ENCODE measurements at places on chromosomes 5 and 9.

DNA sequence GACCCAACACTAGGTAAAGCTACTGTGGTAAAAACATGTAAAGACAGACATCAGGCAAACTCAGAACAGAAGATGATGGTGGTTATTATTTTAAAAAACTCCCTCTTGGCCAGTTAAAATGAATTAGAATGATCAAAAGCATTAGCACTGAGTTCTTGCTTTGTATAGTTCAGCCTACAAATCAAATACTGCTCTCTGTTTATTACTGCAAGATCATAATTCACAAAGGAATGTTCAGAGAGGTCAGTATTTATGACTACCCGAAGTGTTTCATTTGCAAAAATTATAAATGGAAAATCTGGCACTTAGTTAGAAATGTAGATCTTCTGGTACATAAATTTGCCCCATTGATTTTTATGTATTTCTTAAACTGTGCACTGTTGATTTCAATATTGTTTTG is 140.3 kb upstream of the PPP2R2B start:
- DNase-seq, result no peak

DNA sequence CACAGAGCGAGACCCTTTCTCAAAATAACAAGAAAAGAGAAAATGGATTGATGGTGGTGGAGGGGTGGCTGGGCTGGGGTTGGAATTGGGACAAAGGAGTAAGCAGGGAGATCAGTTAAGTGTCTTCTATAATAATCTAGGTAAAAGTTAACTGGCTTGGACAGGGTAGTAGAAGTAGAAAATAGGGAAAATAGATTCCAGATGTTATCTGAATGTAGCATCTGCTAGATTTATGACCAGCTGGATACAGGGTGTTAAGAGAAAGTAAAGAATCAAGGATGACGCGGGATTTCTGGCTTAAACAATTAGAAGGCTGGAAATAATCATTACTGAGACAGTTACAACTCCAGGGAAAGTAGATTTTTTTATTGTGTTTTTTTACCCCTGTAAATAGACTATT is 13.0 kb downstream of the PPP6C start:
- DNase-seq, result no peak

DNA sequence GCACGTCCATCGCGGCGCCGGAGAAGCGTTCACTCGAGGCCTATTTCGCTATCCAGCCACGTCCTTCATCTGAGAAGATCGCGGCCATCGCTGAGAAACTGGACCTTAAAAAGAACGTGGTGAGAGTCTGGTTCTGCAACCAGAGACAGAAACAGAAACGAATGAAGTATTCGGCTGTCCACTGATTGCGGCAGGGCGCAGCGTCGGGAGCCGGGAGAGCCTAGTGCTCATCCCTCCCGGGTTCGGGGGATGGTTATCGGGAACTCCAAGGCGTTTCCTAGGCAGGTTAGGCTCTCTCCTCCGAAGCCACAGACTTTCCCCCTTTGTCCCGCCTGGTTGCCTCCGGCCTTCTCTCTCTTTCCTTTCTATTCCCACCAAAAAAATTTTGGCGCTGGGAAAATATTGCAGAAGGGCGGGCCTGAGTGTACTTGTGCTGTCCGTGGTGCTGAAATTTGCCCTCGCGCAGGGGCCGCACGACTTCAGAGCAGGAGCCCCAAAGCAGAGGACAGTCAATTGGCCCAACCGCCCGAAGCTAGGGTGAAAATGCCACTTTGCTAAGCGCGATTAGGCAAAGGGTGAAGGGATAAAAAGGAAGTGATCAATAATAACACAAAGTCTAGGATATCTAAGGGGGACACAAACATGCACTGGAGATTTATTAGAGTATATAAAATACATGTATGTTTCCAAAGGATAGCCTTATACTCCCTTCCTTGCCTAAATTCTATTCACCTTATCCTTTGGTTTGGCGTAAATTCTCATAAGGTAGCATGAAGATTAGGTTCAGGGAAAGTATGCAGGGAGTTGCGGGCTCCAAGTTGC is 1.8 kb downstream of the POU4F3 start:
- DNase-seq, result no peak

- DNase-seq, result no peak
These were observed 41.2 kb upstream of the SPRY4 start for GRCh38 chr5:142366007-142366406.

DNA sequence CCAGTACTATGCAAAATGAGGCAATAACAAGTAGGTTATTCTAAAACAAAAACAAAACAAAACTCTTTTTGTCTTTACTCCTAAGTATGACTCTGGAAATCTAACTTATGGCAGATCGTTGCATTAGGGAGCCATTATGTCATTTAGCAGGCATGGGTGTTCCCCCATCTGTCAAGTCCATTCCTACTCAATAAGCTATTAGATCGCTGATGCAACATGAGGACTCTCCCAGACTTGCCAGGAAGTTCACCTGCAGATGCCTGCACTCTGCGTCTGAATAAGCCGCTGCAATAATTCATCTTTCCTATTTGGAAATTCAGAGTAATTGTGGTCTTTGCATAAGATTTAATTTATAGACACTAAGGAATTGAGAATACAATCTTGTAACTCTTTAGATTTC is 585.0 kb downstream of the KIF4B start:
- DNase-seq, result no peak

GRCh38 chr5:55406292-55406691 is 98.5 kb downstream of the MTREX start:
- no peak for DNase-seq

- no peak for DNase-seq
These were observed 5.8 kb upstream of the HAND1 start for GRCh38 chr5:154483654-154484392.

GRCh38 chr5:157920828-157921170 is 61.9 kb upstream of the CLINT1 start:
- no peak for DNase-seq

DNA sequence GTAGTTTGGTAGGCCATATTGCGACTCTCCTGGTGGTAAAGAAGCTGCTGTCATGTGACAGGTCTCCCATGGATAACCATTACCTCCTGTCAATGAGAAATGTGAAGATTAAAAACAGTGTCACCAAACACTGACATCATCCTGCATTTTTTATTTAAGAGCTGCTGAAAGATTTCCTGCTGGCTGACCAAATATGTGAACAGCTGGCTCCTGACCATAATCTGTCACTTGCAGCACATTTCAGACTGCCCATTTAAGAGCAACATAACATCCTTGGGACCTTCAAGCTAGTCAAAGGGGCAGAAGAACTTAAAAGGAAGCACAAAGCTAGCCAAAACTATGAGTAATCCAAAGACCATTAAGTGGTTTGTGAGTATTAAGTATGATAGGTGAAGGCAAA is 288.0 kb downstream of the IZUMO3 start:
- DNase-seq, result no peak

DNA sequence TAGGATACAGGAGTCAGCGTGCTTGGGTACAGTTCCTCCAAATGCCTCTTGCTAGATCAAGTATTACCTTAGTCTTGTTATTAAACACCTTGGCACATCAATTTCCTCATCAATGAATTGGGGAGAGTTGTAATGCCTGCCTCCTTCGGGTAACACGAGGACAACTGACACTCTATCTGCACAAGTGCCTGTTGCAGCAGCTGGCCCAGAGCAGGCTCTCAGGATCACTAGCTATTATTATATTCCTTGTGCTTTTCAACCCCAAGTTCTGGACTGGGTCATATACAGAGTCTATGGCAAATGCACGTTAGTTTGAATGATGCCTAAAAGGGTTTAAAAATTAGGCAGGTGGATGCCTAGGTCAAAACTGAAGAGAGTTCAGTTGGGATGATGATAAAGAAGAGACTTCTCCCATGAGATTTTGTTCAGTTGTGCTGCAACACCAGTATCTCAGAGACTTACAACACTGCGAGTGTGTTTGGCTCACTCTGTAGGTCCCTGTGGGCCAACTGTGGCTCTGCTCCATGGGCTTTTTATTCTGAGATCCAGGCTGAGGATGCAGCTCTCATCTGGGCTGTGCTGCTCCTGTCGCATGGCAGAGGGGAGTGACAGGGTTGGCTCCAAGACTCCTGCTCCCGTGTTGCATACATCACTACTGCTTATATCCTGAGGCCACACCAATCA is 41.1 kb upstream of the TEX48 start:
- no peak for DNase-seq

GRCh38 chr5:33837301-33837700 is 54.5 kb downstream of the ADAMTS12 start:
- DNase-seq, result no peak

DNA sequence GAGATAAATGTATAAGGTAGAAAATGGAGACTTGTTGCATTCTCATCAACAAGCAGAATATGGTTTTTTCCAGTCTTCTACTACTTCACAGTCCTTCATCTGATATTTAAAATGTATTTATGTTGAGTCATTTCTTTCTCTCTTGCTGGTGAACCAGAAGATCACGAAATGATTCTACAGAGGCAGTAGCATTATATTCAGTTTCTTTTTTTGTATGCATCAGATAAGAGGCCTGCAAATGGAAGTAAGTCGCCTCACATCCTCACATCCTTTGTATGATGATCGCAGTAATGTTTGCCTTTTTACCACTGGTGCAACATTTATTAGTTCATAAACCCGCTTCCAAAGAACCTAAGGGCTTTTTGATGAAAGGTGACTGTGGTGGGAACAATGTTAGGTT is 22.1 kb upstream of the IL13 start:
- DNase-seq, result no peak

GRCh38 chr5:158354958-158355357 is 496.0 kb upstream of the CLINT1 start:
- no peak for DNase-seq

DNA sequence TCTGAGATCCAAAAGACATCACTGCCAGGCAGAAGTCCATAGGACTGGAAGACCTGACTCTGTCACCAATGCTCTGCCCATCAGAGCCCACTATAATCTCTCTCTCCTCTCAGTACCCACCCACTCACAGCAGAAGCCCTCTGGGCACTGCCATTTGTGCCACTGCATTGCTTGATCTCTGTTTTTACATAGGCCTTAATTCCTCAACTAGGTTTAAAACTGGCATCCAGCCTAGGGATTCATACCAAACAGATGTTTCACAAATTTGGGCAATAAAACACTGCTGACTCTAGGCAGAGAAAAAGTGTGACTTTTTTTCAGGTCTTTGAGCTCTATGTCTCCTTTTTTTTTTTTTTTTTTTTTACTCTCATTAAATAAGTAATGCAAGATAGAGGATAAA is 91.1 kb upstream of the RANBP3L start:
- DNase-seq, result no peak

DNA sequence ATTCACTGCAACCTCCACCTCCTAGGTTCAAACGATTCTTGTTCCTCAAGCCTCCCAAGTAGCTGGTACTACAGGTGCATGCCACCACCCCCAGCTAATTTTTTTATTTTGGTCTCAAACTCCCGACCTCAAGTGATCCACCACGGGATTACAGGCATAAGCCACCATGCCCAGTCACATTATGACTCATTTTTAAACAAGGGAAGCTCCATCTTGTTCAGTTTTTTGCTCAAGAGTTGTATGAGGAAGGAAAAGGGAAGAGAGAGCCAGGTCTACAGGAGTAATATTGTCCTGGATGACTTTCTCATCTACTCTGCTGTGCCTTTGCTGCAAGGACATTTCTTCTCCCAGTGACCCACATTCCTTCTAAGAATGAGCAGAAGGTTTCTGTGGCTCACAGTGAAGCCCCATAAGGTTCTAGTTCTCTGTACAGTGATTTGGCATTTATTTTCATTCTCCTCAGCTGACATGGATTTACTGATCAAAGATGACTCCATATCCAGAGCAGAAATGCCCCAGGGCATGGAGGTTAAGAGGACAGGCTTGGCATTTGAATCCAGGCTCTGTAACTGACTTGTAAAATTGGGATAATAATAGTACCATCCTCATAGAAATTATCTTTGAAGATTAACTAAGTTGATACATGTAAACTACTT is 153.5 kb downstream of the CDH6 start:
- no peak for DNase-seq

DNA sequence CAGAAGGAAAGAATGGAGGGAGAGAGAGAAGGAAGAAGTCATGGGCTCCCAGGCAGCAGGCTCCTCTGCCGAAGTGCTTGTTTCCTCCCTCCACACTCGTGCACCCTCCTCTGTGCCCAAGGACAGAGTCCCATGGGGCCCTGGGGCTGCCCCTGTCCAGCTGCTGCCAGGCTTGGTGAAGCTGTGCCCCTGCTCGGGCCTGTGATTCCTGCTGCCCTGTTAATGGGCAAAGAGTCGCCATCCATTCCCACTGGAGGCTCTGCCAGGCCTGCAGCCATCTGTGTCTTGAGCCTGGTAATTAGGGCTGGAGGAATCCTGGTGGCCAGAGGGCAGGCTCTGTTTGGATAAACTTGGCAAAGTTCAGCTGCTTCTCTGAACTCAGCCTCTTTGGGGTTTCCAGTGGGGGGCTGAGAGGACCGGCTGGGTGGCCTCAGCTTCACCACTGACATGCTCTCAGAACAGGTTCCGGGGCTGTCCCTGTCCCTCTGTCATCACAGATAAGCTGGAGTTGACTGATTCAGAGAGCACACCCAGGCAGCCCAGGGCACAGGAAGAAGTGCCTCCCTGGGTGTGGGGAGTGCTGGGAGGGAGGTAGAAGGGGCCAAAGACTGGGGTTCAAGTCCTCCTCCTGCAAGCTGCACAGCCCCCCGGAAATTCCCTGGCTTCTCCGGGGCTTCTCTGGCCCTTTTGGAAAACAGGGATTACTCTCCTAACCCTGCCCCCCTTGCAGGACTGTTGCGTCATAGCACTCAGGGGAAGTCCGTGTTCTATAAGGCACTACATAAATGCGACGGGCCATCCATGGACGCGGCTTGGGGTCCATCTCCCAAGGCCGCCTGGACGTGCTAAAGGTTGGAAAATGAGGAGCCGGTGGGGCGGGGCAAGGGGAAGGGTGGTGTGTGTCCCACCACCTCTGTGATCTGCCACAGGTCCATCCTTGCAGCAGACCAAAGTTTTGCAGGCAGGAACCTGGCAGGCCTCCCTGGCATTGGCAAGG is 154.8 kb downstream of the PAX5 start:
- no peak for DNase-seq

All from Calu3 (cell line).